Cerebellar cortex (tissue), 1 donor: ENCODE measurements at places on chromosomes 11 and 22.
A peak's percentile ranks its signal among the peaks of the same experiment; 100 is the strongest.

DNA sequence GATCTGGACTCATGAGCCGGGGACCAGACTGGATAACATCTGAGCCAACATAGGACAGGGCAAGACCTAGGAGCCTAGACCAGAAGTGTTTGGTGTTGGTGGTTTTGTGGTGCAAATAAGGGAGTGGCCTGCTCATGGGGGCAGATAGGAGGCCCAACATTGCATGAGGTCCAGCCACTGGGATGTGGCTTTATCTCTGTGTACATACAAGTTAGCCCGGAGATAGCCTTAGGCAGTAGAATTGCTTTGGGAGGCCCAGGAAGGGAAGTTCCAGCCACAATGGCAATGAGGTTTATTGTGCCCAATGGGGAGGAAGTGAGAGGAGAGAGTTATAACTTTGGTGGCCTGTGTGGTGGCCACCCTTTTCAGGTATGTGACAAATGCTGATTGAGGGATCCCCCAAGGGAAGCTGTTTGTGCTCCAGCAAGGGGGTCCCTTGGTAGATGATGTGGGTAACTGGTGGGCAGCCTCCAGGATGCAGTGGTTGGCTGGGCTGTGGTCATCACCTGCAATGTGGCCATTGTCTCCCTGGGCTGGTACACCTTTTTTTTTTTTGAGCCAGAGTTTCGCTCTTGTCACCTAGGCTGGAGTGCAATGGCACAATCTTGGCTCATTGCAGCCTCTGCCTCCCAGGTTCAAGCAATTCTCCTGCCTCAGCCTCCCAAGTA lies 6.4 kb downstream of the LMO2 start:
- DNase-seq: no peak

DNA sequence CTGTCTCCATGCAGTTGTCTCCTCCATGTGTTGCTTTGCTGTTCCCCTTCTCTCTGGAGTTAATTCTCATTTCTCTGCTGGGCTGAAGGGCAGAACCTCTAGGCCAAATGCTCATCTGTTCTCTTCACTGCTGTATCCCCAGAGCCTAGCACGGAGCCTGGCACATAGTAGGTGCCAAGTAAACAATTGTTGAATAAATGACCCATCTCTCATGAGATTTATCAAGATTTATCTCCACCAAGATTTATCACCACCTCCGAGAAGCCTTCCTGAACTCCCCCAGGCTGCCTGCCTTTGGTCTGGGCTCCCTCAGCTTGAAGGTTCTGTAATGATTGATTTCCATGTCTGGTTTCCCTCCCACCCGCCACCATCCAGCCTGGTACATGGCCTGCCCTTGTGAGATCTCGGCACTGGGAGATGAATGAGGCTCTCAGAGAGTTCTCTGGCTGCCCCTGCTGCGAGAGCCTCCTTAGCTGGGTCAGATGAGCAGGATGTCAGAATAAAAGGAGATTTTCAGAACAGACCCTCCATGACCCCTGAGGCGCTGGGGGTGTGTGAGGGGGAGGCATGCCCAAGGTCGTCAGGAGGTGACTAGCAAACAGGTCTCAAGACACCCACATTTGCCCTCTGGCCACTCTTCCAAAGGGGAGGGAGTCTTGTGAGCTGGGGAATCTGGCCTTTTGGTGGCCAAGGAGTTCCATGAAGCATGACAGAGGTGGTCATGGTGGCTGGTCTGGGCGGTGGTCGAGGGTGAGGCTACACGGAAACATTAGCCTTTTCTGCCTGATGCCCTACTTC lies 2.4 kb upstream of the GDPD5 start:
- DNase-seq: no peak

DNA sequence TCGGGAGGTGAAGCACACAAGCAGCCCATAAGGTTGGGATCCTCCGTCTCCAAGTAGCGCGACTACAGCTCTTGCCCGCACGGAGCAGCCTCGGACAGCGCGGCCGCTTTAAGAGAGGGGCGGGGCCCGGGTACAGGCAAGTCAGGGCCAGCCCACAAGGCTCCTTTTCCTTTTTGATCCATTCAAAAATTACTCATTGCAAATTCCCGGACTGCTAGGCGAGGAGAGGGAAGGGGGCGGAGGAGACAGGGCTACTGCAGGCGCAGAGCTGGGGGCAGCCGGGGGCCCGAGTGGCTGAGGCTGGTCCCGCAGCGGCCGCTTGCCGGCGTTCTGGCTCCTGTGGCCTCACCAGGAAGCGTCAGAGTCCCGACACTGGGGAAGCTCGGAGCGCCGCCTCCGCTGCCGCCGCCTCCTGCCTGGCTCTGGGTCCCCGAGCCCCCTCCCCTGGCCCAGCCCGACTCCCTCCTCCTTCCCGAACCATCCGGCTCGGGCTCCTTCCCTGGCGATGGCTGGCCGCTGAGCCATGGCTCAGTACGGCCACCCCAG lies at the start of gene UBASH3B:
Gene UBASH3B, plus strand, starts transcription at position 196 of the 546 bp plus-strand sequence. Its CDS starts 328 bp downstream, at position 524.
- DNase-seq: peak; percentile 90

DNA sequence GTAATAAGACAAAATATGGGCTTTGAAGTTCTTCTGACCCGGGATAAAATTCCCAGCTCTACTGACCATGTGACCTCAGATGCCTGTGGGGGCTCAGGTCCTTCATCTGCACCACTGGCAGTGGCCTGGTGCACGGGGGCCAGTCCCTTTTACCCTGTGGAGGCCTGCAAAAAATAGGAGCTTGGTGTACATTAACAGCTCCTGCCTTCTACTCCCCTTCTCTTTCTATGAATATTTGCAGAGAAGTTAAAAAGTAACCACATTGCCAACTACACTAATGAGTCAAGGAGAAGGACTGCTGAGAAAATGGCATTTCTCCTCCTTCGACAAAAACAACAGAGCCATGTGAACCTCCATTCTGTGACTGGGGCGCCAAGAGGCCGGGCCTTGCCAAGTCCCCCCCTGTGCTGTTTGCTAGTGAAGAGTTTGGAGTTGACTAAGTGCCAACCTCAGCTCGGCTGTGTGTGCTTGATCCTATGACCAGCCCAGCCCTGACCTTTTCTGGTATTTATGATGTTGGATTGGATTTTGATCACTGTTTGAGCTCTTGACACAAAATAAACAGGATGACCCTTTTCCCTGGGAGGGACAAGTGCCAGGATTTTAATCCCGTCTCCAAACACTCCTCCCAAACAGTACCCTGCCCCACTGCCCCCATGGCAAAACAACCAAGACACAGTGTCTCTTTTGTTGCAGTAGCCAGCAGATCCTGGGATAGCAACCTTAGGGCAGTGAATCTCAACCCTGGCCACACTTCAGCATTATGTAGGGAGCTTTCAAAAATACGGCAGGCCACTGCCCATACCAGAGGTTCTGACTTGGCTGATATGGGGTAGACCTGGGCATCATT lies 380.1 kb downstream of the LARGE1 start:
- DNase-seq: peak; percentile 36

DNA sequence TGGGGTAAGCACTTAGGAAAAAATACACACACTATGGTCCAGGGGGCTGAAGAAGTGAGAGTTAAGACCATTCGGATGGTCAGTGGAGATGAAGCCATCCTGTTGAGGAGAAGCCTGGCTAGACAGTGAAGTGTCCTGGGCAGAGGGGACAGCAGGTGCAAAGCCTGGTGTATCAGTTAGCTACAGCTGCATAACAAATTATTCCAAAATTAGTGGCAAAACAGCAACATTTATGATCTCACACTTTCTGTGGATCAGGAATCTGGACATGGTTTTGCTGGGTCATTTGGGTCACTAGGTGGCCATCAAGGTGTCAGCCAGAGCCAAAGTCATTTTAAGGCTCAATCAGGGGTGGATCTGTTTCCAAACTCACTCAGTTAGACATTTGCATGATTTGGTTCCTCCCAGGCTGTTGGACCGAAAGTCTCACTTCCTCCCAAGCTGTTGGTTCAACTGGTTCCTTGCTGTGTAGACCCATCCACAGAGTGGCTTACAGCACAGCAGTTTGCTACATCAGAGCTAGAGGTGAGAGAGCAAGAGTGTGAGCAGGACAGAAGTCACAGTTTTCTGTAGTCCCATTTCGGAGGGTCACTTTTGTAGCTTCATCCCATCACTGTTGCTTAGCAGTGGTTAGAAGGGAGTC lies 80.1 kb upstream of the ALX4 start:
- no peak for DNase-seq
